Activated CD8-positive, alpha-beta T cell treated with anti-CD3 and anti-CD28 coated beads, Interleukin-2, amount 10 ng/mL, durations not matched to agents 7 days and 5 days (primary cell): ENCODE measurements at places on chromosomes 3 and 15. TPM values are rescaled to one million over a fixed set of nuclear protein-coding genes. Genes with fewer than 3 reads are reported as not detected.
A peak's percentile ranks its signal among the peaks of the same experiment; 100 is the strongest.

Gene TM4SF1
- not detected for total RNA-seq

Gene C2CD4B
- total RNA-seq = not detected

Gene SERINC4
- total RNA-seq = 0.39 TPM

GRCh38 chr15:66720206-66721010, 18.4 kb downstream of the SMAD6 start:
- DNase-seq = peak; percentile 72

DNA sequence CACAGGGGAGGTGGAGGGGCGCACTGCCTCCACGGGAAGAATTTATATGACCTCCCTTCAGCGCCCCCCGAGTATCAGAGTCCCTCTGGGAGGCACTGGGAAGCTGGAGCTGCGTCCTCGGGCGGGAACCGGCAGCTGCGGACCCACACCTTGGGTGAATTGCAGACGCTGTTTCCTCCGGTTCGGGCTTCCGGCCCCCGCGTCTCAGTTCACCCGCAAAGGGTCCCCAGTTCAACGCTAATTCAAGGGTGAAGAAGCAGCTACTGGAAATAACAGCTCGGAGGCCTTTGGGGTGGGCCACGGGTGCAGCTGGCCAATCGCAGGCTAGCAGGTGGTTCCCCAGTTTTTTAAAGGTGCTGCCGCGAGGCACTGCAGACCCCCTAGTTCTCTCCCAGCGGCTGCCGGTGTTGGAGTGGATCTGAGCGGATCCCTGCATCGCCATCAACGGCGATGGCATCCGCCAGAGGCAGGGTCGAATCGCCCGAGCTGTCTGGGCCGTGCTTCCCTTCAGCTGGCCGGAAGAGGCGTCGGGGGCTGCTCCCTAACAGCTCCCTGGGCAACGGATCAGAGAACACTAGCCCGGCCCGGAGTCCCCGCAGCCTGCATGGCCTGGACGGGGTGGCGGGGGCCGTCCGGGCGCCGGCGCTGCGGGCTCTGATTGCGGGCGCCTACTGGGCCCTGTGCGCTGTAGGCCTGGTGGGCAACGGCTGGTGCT, 19.4 kb upstream of the ADAMTS7 start:
- DNase-seq = no peak

DNA sequence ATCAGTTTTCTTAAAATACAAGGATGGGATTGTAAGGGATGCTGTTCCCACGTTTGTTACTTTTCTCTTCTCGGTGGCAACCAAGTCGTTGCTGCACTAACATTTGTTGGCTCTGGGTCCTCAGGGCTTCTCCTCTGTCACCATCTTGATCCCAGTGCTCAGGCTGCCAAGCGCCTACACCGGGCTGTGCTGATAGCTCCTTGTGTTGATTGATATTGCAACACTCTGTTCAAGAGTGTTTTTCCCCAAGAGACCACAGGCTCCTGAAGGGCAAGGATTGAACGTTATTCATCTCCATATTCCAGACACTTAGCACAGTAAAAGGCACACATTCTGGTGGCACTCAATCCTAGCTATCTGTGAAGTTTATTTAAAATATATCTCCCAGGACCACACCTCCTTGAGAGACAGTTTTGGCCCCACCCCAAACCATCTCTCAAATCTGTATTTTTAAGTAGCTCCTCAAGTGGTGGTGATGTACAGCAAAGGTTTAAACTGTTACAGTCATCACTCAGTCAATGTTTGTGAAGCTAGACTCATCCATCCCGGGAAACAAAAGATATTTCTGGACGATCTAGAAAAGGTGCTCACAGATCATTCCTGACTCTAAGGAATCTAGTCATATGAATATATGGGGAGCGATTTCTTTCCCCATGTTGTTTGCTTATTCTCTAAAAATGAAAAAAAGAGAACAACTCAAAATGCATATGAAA, 38.5 kb upstream of the FOXP1 start:
- no peak for DNase-seq

DNA sequence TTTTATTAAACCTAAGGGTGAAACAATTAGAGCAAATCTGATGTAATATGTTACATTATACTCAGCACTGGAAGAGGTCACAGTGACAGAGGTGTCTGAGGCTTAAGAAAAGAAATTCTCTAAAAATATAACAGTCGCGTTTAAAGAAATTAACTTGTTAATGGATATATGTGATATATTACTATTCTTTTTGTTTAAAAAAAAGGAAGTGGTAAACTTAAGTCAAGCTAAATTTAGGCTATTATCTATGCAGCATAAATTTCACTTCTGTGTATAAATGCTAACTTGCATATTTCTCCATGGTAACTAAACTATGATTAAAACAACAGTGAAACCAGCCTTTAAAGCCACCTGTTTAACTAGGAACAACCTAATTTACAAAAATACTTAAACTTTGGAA, 191.3 kb downstream of the FOXP1 start:
- no peak for DNase-seq

DNA sequence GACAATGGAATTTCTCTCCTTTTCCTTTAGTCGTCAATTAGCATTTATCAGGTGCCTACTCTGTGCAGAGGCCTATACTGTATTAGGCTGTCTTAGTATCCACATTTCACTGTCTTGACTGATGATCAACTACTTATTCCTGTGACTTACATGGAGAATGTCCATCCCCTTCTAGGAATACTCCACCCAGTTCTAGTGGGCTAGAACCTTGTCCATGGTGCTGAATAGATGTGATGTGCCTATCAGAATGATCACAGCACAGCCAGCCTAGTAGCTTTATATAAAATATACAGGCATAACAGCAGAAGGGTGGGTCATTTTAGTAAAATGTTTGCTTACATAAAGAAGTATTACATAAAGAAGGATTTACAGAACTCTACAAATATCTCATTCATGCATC, 621.4 kb downstream of the PDCD6IP start:
- DNase-seq = no peak

GRCh38 chr3:132804498-132804897, 82.3 kb upstream of the NPHP3 start:
- no peak for DNase-seq

DNA sequence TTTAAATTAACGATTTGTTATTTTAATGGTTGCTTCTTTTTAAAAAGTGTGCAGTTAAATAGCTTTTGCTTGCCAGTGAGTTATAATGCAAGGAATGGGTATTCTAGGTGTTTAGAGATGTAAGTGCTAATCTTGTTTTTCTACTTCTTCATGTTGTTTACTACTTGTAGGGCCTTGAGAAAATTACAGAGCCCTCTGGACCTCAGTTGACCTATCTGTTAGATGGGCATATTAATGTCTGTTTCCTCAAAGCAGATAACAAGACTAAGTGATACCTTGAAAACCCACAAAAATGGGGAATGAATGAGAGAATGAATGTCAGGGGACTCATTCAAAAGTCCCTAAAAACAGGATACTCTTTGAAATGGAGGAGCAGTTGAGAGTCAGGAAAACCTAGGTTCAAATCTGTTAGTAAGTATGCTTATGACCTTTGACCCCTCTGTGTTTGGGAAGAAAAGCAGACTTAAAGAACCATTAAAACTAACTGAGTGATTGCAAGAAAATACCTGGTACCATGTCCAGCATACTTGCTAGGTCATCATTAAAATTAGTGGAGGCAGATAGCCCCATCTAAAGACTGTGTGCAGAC, 419.5 kb downstream of the EDEM1 start:
- no peak for DNase-seq

DNA sequence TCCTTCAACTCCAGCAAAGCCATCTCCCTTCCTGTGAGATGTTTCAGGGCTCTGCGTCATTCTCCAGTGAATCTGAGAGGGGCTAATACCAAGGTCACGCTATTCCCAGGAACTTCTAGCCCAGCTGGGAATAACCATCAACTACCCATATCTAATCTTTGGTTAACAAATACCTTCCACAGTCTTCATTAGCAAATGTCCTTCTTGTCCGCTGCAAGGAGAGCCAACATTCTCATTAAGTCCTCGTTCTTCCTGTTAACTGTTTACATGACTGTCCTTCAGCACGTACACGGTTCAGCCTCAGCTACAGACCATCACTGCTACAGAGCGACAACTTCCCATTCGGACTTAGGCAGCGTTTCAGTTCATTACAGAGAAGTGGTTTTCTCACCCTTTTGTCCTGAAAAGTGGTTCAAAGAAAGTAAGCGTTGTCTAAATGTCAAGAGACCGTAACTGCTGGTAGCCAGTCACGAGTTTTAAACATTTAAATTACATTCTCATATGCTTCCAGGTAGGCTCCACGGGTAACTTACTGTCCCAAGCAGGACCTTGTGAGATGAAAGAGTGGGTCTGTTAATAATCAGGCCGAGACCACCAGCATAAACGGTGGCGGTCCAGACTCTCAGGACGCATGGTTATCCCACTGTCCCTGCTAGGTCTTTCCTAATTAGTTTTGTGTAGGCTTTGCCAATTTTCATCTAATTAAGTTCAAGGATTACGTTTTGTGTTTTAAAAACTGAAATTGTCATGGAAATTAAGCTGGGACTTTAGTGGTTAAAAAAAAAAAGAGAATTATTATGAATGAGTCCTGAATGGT, 63.8 kb downstream of the CHSY1 start:
- DNase-seq = no peak

DNA sequence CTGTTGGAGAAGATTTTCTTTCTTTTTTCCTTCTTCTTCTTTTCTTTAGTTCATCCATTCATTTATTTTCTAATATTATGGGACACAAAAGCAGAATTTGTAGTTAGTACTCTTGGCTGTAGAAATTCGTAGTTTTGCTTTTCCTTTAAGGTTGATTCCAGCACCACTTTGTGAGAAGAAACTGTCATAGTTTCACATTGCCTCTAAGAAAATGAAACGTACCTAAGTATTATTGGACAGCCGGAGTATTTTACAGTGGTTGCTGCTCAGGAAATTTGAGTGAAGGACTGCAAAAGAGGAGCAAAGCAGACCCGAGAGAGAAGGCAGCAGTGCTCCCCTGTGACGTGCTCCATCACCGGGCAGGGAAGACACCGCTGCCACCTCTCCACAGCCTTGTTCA, 48.1 kb downstream of the PLCL2 start:
- no peak for DNase-seq
